NCI-H1694 (cell line): ENCODE measurements at places on chromosomes 12 and 14.

DNA sequence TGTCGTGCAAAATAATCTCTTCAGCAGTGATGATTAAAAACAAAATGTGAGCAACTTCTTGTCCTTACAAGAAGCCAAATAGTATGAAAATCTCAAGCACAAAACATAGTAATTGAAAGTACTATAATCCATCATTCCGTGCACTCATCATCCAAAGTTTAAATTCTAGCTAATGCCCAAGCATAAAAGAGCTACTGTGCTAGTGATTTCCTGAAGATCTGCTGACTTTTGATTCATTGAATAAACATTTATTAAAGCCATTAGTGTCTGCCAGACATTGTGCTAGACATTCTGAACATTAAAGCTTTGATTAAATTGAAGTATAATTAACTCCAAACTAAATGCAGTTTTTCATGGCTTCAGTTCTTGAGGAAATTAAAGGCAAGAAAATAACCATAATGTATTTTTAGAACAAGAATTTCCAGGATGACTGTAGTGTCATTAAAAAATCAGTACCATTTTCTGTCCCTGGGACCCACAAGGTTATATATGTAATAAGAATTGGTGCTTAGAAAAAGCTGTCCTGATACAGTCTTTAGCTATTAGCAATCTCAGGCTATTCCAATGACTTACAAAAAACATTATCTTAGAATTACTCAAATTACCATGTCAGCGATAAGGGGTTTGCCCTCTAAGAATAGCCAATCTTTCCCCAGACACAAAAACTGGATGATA is 71.7 kb downstream of the CMAS start:
- DNase-seq: no peak

GRCh38 chr12:112386726-112387125 is 4.5 kb upstream of the HECTD4 start:
- no peak for DNase-seq

DNA sequence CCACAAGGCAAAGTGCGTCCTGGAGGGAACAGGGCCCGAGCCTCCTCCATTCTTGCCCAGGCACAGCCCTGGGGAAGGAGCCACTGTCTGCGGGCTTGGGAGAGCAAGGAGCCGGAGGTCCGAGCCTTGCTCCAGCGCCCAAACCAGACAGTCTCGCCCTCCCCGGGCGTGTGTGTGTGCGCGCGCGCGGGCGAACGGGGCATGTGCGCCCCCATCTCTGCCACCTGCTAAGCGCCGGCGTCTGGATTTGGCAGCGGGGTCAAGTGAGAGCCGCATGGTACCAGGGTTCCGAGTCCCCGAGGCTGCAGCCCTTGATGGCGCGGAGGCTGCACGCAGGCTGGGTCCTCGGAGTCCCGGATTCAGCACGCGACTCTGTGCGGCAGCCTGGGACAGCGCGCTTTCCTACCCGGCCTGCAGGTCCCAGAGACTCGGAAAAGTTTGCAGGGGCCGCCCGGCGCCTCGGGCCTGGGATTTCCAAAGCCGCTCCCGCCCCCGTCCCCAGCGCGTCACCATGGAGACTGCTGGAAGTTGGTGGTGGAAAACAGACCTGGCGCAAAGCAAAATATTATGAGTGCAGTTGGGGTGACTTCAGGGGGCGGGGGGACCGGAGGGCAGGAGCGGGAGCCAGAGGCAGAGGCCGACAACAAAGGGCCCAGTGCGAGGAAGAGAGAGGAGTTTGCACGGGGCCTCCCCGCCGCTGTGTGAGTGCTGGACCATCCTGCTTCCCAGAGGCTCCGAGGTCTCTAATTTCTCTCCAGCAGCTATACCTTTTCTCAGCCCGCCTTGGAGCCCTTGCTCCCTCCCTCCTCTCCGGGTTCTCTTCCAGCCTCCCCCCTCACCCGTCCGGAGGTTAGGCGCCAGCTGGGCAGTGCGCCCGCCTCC is 4.2 kb downstream of the RFX4 start:
- no peak for DNase-seq

DNA sequence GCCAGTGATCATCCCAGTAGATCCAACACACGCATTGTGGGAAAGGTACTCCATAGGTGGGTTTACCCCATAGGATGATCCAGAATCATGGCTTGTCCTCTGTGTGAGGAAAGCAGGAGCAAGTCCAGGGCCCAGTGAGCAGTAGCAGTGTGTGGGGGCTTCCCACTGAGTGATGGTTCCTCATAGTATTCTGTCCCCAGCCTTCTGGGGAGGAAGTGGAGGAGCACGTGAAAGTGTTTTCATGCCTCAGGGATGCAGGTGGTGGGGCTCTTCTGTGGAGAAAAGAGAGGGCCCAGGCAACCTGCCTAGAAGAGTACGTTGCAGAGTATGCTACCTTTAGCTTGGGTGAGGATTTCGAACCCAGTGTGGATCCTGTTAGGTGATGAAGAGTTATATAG is 56.5 kb downstream of the SUSD6 start:
- DNase-seq: no peak

- DNase-seq: no peak
These were observed 2.3 kb upstream of the SCNN1A start for GRCh38 chr12:6377667-6377994.

- DNase-seq: no peak
These were observed 51.2 kb downstream of the GALNT8 start for GRCh38 chr12:4771172-4771959.
